ENCODE measurements at places on chromosomes 7 and 10. TPM values are rescaled to one million over a fixed set of nuclear protein-coding genes. Genes with fewer than 3 reads are reported as not detected.

FGL2 gene
- total RNA-seq = 17.4 TPM

- H3K4me3 ChIP-seq = no peak overlapping the region
- no peaks in the 10 kb centered on the region for H3K36me3 ChIP-seq
- no peak overlapping the region for H3K27ac ChIP-seq
Observed at GRCh38 chr10:99172128-99172738, 63.4 kb downstream of the HPSE2 start.

- no peaks in the 10 kb centered on the region for H3K27me3 ChIP-seq
- no peak overlapping the region for H3K4me3 ChIP-seq
- no peak for DNase-seq
- H3K27ac ChIP-seq = no peak overlapping the region
Observed at GRCh38 chr7:13508586-13508985, 480.9 kb downstream of the ETV1 start.

GRCh38 chr10:54402576-54402975 is 398.5 kb downstream of the PCDH15 start:
- H3K4me1 ChIP-seq = no peaks in the 10 kb centered on the region
- no peak overlapping the region for H3K27ac ChIP-seq

DNA sequence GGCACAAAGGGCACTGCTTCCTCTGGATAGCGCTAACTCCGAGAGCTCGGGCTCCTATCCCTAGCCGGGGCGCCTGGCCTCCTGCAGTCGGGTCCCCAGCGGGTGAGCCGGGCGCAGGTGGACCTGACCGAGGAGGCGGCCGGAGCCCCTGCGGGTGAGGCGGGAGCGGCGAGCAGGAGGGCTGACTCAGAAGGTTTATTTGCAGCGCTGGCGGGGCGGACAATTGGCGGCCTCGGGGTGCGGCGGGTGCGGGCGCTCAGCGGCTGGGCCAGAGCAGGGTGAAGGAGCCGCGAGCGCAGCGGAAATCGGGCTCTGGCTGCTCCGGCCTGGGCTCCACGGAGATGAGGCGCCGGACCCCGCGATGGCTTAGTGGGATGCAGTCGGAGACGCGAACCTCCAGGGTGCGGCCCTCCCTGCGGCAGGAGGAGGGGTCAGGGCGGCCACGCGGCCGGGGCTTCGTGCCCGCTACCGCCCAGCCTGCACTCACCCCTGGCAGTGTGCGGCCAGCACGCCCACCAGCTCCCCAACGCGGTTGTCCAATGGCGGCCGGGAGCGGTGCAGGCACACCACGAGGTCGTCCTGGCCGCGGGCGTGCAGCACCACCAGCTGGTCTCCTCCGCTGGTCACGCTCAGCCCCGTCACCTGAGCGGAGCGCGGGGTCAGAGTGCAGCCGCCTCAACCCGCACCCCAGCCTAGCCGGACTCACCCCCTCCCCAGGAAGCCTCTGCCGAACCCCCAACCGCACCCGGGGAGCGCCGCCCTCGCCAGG is 16.1 kb downstream of the MYO1G start:
- DNase-seq = no peak
- no peaks in the 10 kb centered on the region for H3K36me3 ChIP-seq
- H3K27me3 ChIP-seq = no peaks in the 10 kb centered on the region
- peak overlapping the region; percentile 65 for H3K4me3 ChIP-seq
- no peak overlapping the region for H3K27ac ChIP-seq

DNA sequence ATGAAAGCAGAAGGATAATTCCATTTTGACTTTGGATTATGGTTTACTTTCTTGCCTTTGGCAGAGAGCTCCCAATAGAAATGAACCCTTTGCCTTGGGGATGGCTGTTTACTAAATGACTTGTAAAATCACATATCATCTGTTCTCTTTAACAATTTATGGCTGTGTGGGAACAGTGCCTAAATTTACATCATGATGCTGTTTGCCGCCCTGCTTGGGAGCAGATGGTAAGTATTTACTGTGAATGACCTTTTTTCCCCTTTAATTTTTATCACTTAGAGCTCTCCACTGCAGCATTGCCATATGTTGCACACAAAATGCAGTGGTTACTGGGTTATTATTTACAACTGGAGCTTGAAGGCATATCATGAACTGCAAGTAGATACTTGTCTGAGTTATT is 13.4 kb downstream of the HEPACAM2 start:
- H3K4me1 ChIP-seq = no peaks in the 10 kb centered on the region
- no peaks in the 10 kb centered on the region for H3K36me3 ChIP-seq
- no peak overlapping the region for H3K4me3 ChIP-seq
- H3K27me3 ChIP-seq = no peaks in the 10 kb centered on the region
- no peak for DNase-seq

GRCh38 chr7:468681-469562 is 50.7 kb downstream of the PDGFA start:
- H3K4me3 ChIP-seq = no peak overlapping the region
- H3K36me3 ChIP-seq = no peaks in the 10 kb centered on the region
- H3K27ac ChIP-seq = no peak overlapping the region
- H3K4me1 ChIP-seq = peaks cover 4% of the 10 kb centered on the region
- no peaks in the 10 kb centered on the region for H3K27me3 ChIP-seq

- no peaks in the 10 kb centered on the region for H3K27me3 ChIP-seq
- peaks cover 3% of the 10 kb centered on the region for H3K36me3 ChIP-seq
- no peaks in the 10 kb centered on the region for H3K4me1 ChIP-seq
- H3K4me3 ChIP-seq = no peak overlapping the region
Observed at GRCh38 chr10:6232225-6232807, 29.6 kb downstream of the PFKFB3 start.

GRCh38 chr7:50304911-50305582 is 531 bp downstream of the IKZF1 start:
- peaks cover 28% of the 10 kb centered on the region for H3K27me3 ChIP-seq
- DNase-seq = no peak
- no peaks in the 10 kb centered on the region for H3K4me1 ChIP-seq
- H3K27ac ChIP-seq = peak overlapping the region; percentile 39
- no peaks in the 10 kb centered on the region for H3K36me3 ChIP-seq
- peak overlapping the region; percentile 47 for H3K4me3 ChIP-seq

DNA sequence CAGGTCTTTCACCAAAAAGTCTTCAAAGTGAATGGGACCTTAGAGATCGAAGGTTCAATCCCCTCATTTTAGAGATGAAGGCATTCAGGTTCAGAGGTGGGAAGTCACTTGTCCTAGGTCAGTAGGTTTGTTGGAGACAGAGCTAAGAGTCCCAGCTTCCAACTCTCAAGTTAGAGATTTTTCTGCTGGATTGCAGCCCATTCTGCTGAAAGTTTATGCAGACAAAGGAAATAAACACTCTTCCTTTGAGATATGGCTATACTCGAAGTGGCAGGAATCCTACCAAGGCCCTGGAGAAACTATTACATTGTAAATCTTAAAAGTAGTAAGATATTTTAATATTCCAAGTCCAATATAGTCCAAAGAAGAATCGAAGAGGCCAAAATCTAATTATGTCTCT is 64.4 kb downstream of the LYZL1 start:
- no peak for DNase-seq
- H3K4me3 ChIP-seq = no peak overlapping the region
- H3K27me3 ChIP-seq = no peaks in the 10 kb centered on the region
- no peaks in the 10 kb centered on the region for H3K4me1 ChIP-seq
- no peak overlapping the region for H3K27ac ChIP-seq

GRCh38 chr10:75350791-75351190 is 50.8 kb downstream of the ZNF503 start:
- H3K4me1 ChIP-seq = no peaks in the 10 kb centered on the region
- DNase-seq = no peak
- H3K27ac ChIP-seq = no peak overlapping the region
- no peaks in the 10 kb centered on the region for H3K36me3 ChIP-seq

GRCh38 chr7:154566877-154567276 is 436.0 kb downstream of the PAXIP1 start:
- H3K27ac ChIP-seq = no peak overlapping the region
- DNase-seq = no peak
- H3K4me3 ChIP-seq = no peak overlapping the region
- H3K4me1 ChIP-seq = no peaks in the 10 kb centered on the region
- no peaks in the 10 kb centered on the region for H3K27me3 ChIP-seq
